ENCODE measurements at places on chromosomes 5 and 9.

DNA sequence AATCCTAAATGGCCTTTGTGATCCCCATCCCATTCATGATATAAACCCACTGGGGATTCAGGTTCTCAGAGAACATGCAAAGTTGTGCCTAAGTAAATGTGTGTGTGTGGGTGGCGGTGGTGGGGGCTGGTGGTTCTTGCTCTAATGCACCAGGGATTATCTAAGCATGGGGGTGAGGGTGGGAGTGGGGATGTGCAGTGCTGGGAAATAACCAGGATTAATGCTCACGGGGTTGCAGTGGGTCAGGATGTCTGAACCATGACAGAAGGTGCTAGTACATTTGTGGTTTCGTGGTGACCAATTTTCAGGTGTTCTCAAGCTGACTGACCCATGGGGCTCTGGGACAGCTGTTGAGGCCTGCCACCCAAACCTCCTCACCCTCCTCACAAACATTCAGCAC is 101.0 kb downstream of the ZNF608 start:
- no peak for DNase-seq

GRCh38 chr9:129053020-129053419 is 16.6 kb downstream of the MIGA2 start:
- no peak for DNase-seq

- no peak for DNase-seq
These were observed 15.9 kb downstream of the ENG start for GRCh38 chr9:127838375-127839078.

DNA sequence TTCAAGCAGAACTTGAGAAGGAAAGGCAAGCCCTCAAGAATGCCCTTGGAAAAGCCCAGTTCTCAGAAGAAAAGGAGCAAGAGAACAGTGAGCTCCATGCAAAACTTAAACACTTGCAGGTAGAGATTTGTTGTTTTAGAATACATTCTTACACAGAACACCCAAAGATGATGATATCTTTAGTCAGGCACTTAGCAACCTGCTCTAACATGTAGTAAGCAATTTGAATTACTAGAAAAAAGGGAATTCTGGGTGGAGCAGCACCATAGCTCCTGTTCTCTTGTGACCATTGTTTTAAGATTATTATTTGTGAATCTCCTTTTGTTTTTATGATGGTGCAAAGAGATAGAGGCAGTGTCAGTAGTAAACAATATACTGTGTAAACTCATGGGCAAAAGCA is 63.1 kb downstream of the RAB14 start:
- DNase-seq, result no peak

DNA sequence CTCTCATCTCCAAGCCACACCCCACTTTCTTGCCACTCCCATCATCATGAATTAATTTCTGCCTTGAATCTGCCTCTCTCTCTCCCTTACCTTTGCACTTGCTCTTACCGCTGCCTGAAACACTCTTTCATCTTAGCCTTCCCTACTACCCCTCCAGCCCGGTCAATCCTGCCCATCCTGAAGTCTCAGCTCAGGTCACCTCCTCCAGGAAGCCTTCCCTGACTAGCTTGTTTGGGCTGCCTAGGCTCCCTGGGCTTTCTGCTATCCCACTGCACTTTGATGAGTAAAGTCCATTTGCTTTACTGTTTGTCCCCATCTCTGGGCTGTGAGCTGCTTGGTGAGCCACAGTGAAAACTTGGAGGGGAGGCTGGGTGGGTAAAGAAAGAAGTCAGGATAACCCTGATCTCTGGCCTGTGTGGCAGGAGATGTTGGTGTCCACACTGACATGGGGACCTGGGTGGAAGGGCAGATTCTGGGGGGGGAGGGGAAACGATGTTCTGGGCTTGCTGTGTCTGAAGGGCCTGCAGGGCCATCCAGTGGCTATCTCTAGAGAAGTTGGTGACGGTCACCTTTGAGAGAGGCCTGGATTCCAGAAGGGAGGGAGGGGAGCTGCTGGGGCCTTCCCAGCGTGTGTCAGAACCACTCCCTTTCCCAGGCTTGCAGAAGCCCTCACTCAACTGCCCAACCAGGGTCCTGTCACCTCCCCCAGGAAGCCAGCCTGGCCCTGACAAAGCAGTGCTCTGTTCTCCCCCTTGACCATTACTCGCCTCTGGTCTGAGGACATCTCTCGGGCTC is 75.0 kb upstream of the DAB2IP start:
- no peak for DNase-seq

DNA sequence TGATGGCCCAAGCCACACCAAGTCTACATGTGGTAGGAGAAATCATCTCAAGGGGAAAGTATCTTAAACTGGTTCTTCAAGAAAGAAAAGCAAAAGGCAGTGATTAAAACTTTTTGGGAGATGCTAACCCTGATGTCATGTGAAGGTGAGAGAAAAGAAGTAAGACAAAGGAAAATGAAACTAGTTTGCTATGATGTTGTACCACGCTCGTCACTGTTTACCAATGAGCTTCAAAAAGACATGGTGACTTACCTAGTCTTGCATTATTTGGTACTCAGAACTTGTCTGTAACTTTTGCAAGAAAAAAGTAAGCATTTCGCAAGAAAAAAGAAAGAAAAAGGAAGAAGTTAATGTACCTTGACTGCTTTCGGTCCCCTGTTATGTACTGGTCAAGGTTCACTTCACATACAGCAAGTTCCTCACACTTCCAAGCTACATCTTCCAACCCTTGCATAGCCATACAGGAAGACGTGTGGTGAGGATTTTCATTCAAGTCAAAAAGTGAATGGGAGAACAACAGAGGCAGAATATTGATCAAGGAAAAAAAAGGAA is 739.3 kb downstream of the NR2F1-AS1 start:
- no peak for DNase-seq

Data from central memory CD4-positive, alpha-beta T cell (primary cell).